ENCODE measurements at places on chromosomes 13 and 19.

GRCh38 chr13:20141238-20142022 is 19.4 kb downstream of the GJA3 start:
- no peak for DNase-seq

DNA sequence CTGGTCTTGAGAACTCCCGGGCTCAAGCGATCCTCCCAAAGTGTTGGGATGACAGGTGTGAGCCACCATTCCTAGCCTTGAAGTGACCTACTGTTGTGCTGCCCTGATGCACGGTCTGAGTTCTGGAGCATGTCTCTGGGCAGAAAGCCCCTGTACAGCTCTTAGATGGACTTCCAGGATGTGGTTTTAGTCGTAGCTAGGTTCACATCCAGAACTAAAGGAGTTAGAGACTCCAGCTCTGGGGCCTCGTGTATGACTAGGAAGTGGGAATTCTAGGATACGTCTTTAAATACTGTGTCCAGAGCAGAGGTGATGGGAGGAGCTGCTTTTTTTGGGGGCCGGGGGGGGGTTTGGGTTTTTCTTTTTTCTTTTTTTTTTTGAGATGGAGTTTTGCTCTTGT is 12.2 kb downstream of the UPF1 start:
- DNase-seq = no peak

GRCh38 chr19:45798995-45799517 is 6.4 kb upstream of the DMWD start:
- DNase-seq = peak; percentile 84

DNA sequence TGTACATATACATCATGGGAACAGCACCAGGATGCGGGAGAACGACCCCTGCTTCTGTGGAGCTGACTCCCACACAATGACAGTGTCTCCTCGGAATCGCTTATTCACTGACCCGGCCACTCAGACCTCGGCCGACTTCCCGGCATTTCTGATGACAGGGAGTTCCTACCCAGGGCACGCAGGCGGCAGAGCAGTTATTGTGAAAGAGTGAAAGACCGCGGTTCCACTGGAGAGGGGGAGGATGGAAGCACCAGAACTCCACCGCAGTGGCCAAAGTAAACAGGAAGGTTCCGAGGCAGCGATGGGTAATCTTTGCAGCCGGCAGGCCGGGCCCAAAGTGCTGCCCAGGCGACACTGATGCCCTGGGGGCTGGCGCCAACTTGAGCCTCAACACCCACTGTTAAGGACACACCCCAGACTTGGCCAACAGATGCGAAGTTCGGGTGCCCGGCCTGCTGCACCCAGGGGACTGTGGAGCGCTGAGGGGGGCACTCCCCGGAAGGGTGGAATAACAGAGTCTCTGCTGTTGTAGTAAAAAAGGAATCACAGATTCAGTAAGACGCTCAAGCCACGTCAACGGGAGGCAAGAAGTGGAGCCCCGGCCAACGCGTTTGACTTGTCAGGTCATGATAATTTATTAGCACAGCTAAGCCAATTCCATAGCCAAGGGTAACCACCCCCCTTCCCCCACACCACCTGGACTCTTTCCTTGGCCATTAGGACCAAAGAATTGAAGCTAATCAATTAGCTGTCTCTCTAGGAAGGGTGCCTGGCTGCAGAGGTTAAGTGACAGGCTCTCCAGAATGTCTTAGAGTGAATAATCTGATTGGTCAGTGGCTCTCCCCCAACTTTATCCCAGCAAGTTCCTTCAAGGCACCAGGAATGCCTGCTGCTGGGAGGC is 5.8 kb downstream of the MLLT1 start:
- DNase-seq = peak; percentile 97

- DNase-seq = no peak
Measured at GRCh38 chr19:5932146-5932545, 18.1 kb downstream of the CAPS start.

Measured in RPMI7951 (cell line).